ENCODE measurements at places on chromosomes 7 and 10. TPM values are rescaled to one million over a fixed set of nuclear protein-coding genes. Genes with fewer than 3 reads are reported as not detected.

Gene NXPH1
- not detected for total RNA-seq

Gene CAMK2B
- 9.9 TPM for total RNA-seq

Gene WEE2
- not detected for total RNA-seq

Gene PILRA
- 27.3 TPM for total RNA-seq

Gene NRG3
- not detected for total RNA-seq

Gene WNT8B
- not detected for total RNA-seq

- no peaks in the 10 kb centered on the region for H3K36me3 ChIP-seq
- H3K27me3 ChIP-seq = no peaks in the 10 kb centered on the region
- no peak for DNase-seq
Measured at GRCh38 chr7:140771826-140772225, 75.3 kb downstream of the NDUFB2 start.

DNA sequence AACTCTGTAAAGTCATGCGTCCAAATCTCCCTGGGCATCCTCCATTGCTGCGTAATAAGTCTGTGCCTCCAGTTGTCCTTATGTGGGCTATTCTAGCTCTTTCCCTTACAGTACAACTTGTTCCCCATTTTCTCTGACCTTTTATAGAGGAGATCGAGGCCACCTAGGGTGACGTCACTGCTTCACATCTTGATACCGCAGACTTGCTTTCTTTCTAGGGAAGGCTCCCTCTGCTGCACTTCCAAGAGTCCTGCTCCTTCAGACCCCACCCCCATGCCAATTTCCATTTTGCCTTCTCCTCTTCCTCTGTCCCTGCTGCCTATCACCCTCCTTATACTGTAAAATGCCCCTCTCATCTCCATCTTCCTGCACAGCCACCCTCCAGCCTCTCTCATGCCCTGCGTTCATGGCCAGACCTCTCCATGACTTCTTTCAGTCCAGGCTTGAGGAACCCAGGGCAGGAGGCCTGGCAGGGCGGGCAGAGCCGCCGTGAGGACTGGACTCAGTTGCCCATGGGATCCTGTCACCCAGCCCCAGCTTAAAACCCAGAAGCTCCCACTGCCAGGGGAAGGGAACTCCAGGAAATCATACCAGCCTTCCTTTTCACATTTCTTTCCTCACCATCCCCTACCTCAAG, 57.5 kb downstream of the CAMK1D start:
- H3K4me3 ChIP-seq = no peak overlapping the region
- H3K36me3 ChIP-seq = no peaks in the 10 kb centered on the region
- no peaks in the 10 kb centered on the region for H3K27me3 ChIP-seq
- DNase-seq = no peak

DNA sequence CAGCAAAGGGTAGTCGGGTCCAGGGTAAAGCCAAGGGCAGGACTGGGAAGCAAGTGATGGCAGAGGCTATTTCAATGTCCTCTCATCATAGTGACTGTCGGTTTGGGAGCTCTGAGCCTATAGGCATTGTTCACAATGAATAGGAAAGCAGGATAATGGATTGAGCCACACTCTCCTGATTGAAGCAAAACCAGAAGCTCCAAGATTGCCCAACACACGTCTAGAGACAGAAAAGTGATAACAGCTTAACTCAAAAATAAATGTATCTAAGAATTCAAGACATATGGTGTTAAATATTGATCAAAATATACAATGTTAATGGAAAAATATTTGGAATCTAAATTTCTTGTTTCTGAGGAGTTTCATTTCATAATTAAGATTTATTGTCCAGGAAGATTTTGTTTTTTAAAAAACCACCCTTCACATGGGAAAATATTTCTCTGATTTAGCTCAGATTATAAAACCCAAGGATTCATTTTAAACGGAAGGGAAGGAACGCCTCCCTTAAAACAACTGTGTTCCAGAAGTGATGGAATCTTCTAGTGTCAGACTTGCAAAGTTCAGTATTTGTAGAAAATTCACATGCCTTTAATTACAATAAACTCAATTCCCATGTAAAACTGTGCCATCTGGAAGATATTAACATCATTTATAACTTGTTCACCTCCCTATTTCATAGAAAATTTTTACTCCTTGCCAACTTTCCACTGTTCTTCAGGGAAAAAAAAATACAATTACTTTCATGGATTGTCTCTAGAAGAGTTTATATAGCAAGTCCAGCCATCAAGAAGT, 54.5 kb downstream of the NRP1 start:
- H3K27me3 ChIP-seq = no peaks in the 10 kb centered on the region
- no peak overlapping the region for H3K27ac ChIP-seq
- no peak overlapping the region for H3K4me3 ChIP-seq

- H3K36me3 ChIP-seq = no peaks in the 10 kb centered on the region
- H3K4me3 ChIP-seq = peak overlapping the region; percentile 70
- no peak for DNase-seq
- no peaks in the 10 kb centered on the region for H3K27me3 ChIP-seq
- H3K27ac ChIP-seq = peak overlapping the region; percentile 98
Measured at GRCh38 chr10:43421201-43421507, 12.2 kb upstream of the HNRNPF start.

- no peaks in the 10 kb centered on the region for H3K36me3 ChIP-seq
- peak overlapping the region; percentile 15 for H3K4me3 ChIP-seq
- peaks cover 97% of the 10 kb centered on the region for H3K4me1 ChIP-seq
- DNase-seq = peak; percentile 83
- H3K27me3 ChIP-seq = no peaks in the 10 kb centered on the region
Measured at GRCh38 chr10:103637927-103638557, 144.5 kb downstream of the NEURL1 start.

GRCh38 chr10:48252354-48252650, 22.2 kb downstream of the FRMPD2 start:
- H3K27ac ChIP-seq = no peak overlapping the region
- H3K4me3 ChIP-seq = no peak overlapping the region
- no peaks in the 10 kb centered on the region for H3K4me1 ChIP-seq
- no peaks in the 10 kb centered on the region for H3K36me3 ChIP-seq

- peak overlapping the region; percentile 92 for H3K4me3 ChIP-seq
- peaks cover 18% of the 10 kb centered on the region for H3K36me3 ChIP-seq
- H3K27ac ChIP-seq = peak overlapping the region; percentile 93
- H3K4me1 ChIP-seq = no peaks in the 10 kb centered on the region
Measured at GRCh38 chr7:12211711-12212485, 804 bp downstream of the TMEM106B start.

DNA sequence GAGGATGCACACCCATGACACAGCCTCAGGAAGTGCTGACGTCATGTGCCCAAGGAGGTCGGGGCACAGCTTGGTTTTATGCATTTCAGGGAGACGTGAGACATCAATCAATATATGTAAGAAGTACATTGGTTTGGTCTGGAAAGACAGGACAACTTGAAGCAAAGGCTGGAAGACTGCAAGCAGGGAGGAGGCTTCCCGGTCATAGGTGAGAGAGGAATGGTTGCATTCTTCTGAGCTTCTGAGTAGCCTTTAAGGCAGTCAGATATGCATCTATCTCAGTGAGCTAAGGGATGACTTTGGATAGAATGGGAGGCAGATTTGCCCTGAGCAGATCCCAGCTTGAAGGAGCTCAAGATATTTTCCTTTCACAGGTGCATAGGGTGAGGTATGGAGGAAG, 349.5 kb downstream of the TYW1 start:
- H3K27ac ChIP-seq = no peak overlapping the region
- H3K4me3 ChIP-seq = no peak overlapping the region
- DNase-seq = no peak
- H3K27me3 ChIP-seq = no peaks in the 10 kb centered on the region
- no peaks in the 10 kb centered on the region for H3K4me1 ChIP-seq
- H3K36me3 ChIP-seq = peaks cover 54% of the 10 kb centered on the region

GRCh38 chr7:126501617-126502016, 751.1 kb downstream of the GRM8 start:
- H3K4me1 ChIP-seq = no peaks in the 10 kb centered on the region

GRCh38 chr7:39259391-39260003, 281.8 kb downstream of the POU6F2 start:
- H3K27ac ChIP-seq = no peak overlapping the region
- H3K36me3 ChIP-seq = no peaks in the 10 kb centered on the region
- no peak overlapping the region for H3K4me3 ChIP-seq
- H3K27me3 ChIP-seq = no peaks in the 10 kb centered on the region
- DNase-seq = no peak

DNA sequence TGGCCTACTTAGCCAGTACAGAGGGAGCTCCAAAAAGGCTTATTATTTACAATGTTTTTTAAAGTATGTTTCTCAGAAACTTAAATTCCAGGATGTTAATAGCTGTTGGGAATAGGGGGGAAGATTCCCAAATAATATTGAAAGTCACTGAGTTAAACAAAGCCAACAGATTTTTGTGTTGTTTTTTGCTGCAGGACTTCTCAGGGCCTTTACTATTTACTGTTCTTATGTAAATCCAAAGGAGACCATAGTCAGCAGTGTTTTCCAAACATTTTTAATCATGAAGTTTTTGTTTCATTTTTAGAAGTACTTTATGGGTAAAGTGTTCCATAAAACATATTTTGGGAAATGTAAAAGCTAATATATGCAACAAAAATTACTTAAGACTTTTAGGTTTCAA, 100.4 kb upstream of the GSDME start:
- H3K27me3 ChIP-seq = no peaks in the 10 kb centered on the region
- DNase-seq = no peak
- no peaks in the 10 kb centered on the region for H3K4me1 ChIP-seq
- H3K27ac ChIP-seq = no peak overlapping the region
- no peaks in the 10 kb centered on the region for H3K36me3 ChIP-seq

DNA sequence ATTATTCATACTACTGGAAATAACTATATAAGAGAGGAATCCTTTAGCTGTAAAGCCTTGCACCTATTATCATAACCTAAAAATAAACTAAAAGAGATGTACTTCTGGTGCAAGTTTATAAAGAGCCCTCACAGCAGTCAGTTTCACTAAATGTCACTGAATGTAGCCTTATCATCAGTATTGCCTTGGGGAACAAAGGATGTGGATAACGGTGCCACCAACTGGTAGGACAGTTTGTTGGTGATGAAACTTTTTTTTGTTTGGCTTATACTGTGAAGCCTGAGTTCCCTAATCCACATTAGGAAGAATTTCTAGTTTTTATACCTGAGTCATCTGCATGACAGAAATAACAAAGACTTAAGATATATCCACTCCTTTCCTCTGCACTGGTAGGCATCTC, 117.9 kb upstream of the COL1A2 start:
- no peaks in the 10 kb centered on the region for H3K36me3 ChIP-seq
- no peak overlapping the region for H3K4me3 ChIP-seq
- H3K27ac ChIP-seq = no peak overlapping the region
- DNase-seq = no peak
- H3K4me1 ChIP-seq = no peaks in the 10 kb centered on the region

DNA sequence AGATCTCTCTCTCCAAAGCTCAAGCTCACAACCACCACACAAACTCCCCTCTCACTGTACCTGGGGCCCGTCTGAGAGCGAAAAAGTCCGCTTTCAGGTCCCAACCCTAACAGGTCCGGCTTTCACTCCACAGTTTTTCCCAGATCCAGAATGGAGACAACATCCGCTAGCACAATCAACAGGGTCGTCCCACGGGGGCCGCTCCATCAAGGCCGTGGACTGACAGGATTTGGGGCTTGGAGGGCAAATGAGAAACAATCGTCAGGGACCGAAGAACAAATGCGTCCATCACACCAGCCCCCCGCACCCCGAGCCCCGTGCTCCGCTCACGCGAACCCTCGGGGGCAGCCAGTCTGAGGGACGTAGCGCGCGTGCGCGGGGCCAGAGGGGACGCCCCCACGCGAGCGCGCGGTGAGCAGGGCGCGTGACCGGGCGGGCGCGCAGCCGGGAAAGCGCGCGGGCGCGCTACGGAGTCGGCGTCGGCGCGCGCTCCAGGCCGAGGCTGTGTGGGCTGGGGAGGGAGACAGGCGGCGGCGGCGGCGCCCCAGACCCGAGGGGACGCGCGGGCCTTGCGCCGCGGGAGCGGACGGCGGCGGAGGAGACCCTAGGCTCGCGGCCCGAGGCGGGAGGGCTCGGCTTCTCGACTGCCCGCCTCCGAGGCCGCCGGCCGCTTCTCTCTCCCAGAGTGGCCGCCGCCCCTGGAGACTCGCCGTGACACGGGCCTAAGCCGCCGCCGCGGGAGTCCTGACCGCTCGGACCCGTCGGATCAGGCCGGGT, at the start of gene SLK:
Gene SLK (plus strand): TSS at position 470 of the 777 bp plus-strand sequence. CDS start 606 bp downstream, outside the sequence.
- H3K4me3 ChIP-seq = peak within 1 kb of the TSS; percentile 99
- H3K27me3 ChIP-seq = no peaks in the 10 kb centered on the region
- peak within 1 kb of the TSS; percentile 99 for H3K27ac ChIP-seq
- H3K36me3 ChIP-seq = no peaks in the 10 kb centered on the region
- peak; percentile 58 for DNase-seq
- H3K4me1 ChIP-seq = peaks cover 16% of the 10 kb centered on the region

GRCh38 chr7:46454816-46455215, 533.7 kb upstream of the IGFBP3 start:
- no peak overlapping the region for H3K27ac ChIP-seq
- DNase-seq = no peak
- no peaks in the 10 kb centered on the region for H3K36me3 ChIP-seq
- no peaks in the 10 kb centered on the region for H3K4me1 ChIP-seq
- H3K4me3 ChIP-seq = no peak overlapping the region

DNA sequence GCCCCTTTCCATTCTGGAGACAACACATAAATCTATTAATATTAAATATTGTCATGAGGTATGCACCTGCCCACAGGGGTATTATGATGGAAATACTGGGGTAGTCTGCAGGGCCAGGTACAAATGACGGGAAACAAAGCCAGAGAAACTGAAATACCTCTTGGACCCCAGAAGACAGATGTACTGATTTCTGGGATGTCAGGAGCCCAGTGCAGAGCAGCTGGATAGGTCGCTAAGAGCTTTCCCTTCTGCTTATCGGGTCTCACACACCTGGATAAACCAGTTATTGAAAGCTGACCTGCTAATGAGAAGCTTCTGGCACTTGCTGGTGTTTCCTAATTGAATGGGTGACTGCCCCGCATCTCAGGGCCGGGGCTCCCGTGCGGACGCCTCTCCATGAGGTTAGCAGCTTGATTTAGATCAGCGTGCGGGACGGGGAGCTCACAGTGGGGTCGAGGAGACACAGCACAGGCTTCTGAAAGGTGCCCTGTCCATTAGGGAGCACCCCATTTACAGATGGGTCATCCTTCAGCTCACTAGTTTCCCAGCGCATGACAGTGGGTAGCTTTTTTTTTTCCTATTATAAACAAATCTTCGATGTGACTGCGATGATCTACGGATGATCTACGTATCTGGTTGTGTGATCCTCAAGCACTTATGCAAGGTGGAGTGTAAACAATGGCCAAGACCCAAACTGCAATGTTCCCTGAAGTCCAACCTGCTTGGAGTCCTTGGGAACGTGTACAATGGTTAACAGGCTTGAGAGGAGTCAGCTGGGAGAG, 1.5 kb upstream of the INSIG1 start:
- H3K27ac ChIP-seq = peak overlapping the region; percentile 98
- DNase-seq = no peak
- H3K36me3 ChIP-seq = no peaks in the 10 kb centered on the region
- H3K27me3 ChIP-seq = no peaks in the 10 kb centered on the region
- peak overlapping the region; percentile 77 for H3K4me3 ChIP-seq

GRCh38 chr10:119283387-119283786, 76.0 kb downstream of the GRK5 start:
- no peak for DNase-seq
- no peak overlapping the region for H3K4me3 ChIP-seq
- H3K4me1 ChIP-seq = peaks cover 51% of the 10 kb centered on the region
- peak overlapping the region; percentile 81 for H3K27ac ChIP-seq
- H3K36me3 ChIP-seq = no peaks in the 10 kb centered on the region

All from tibial nerve (tissue), 4 donors.